ENCODE measurements at places on chromosomes 7 and 10.

DNA sequence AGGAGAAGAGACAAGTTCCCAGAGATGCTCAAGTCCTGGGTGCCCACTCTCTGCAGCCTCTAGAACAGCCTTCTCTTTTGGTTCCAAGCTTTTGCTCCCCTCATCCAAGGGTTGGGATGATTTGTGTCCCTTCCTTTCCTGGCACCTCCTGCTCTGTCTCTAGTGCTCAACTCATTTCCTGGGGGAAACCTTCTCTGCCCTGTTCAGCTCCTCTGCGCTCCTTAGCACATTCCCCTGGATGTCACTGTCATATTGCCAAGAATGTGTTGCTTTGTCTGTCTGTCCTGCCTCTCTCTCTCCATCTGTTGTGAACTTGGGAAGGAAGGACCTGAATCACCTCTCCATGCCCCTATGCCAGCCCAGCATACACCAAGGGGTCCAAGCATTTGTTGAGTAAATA is 5.1 kb upstream of the LBX1 start:
- DNase-seq = no peak

- DNase-seq = no peak
Observed at GRCh38 chr7:50207686-50208255, 96.7 kb upstream of the IKZF1 start.

DNA sequence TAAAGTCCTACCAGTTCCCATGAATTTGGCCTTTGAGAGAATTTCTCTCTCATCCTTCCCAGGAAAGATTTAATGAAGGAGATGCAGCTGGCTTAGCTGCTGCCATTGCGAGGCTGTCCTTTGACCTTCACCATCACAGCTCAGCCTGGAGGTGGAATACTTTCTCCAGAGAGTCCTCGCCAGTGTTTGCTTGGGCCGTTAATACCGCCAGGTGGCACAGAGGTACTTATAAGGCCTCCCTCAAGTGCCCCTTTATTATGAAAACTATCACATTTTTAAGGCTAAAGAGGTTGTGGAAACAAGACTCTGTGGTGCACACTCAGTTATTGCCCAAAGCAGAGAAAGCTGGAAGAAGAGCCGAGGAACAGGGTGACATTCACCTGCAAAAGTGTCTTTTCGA is 330.6 kb downstream of the CCSER2 start:
- DNase-seq = no peak

DNA sequence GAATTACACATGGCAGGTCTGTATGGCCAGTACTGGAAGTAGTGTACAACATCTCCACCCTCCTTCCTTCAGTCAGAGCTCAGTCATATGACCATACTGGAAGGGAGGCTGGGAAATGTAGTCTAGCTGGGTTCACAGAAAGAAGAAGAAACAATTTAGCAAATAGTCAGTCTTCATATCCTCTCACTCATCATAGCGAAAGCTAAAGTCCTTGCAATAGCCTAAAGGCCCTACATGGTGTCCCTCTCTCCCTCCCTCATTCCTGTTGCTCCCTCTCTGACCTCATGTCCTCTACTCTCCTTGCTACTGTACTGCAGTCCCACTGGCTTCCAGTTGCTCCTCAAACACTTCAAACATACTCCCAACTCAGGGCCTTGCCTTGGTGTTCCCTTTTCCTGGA is 4.3 kb upstream of the CALU start:
- DNase-seq = no peak

GRCh38 chr10:4699950-4700730 is 125.9 kb upstream of the AKR1E2 start:
- DNase-seq = no peak

DNA sequence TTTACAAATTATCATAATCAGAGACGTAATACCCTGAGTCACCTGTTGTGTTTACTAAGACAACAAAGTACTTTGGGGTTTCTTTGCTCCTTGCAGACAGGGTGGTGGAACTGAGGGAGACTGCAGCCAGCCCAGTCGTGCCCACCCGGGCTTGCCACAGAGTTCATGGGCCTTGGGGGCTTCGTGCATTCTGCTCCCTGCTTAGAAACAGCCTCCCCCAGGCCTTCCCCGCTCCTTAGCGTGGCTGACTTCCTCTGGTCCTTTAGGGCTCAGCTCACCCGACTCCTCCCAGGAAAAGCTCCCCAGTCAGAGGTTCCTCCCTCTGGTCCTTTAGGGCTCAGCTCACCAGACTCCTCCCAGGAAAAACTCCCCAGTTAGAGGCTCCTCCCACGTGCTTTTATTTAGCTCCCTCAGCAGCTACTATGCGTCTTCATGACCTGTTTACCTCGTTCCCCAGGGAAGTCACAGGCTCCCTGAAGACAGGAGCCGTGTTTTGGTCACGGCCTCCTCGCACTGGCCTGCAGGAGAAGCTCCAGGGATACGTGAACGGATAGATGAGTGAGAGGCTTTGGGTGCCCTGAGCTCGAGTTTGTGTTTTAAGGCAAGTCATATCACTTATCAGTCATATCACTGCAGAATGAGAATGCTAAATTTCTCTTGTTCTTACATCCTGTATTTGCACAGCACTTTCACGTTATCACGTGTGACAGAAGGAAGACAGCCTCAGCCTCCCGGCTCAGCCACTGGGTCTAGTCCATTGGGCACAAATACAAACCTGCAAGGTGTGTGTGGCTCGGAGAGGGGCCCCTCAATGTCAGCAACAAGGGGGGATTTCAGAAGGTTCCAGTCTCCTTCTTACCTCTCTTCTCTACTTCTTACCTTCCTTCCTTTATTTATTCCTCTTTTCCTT is 52.7 kb upstream of the VIPR2 start:
- DNase-seq = no peak

GRCh38 chr7:33039903-33040292 is 22.7 kb downstream of the NT5C3A start:
- DNase-seq = no peak

GRCh38 chr7:24727154-24728120 is 29.8 kb downstream of the GSDME start:
- DNase-seq = no peak

DNA sequence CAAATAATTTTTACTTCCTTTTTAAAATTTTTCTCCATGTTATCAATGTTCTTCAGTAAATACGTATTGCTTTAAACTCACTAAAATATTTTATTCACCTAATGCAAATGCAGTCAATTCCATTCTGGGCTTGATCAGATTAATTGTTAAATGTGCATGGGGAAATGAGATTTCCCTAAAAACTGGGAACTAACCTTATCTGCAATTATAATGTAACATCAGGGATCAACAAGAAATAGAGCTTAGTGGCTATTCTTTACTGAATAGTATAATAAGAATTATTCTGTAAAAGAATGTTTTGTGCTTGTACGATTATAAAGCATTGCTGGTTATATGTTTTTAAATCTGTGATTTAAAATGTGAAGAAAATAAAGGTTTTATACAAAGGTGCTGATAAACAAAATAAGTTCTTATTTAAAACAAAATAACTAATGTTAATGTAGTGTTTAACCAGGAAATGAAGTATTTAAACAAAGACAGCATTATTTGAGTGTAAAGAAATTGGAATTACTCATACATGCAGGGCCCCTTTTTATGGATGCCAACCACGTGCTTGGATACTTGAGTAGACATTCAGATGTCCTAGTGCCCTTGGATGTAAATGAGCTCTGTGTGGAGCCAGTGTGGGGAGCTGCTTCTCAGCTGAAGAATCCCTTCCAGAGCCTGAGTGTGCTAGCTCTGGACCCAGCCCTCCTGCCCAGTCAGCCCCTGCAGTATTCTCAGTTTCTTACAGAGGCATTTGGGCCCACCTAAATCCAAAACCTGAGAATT is 84.2 kb downstream of the REEP3 start:
- no peak for DNase-seq

DNA sequence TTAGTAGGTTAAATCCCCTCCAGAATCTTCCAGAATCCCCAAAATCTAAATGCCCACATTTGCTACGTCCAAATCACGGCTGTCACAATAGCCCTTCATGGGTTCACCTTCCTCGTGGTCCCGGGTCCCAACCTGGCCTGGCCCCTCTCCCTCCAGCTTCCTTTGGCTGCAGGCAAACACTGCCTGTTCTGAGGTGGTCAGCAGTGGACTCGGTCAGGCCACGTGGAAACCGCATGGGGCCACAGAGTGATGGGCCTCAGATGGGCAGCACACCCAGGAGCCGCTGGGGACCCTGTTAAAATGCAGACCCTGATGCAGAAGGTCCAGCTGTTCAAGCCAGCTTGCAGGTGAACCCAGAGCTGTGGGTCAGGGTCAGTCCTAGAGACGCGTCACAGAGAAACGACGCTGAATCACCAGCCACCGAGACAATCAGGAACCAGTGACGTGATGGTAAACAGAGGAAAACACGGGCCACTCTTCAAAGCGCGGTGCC is 588.6 kb downstream of the DNAJB6 start:
- DNase-seq = no peak

- DNase-seq = no peak
Observed at GRCh38 chr10:69745698-69746097, 56.0 kb upstream of the COL13A1 start.

GRCh38 chr10:79424221-79425073 is 21.0 kb downstream of the ZCCHC24 start:
- no peak for DNase-seq

DNA sequence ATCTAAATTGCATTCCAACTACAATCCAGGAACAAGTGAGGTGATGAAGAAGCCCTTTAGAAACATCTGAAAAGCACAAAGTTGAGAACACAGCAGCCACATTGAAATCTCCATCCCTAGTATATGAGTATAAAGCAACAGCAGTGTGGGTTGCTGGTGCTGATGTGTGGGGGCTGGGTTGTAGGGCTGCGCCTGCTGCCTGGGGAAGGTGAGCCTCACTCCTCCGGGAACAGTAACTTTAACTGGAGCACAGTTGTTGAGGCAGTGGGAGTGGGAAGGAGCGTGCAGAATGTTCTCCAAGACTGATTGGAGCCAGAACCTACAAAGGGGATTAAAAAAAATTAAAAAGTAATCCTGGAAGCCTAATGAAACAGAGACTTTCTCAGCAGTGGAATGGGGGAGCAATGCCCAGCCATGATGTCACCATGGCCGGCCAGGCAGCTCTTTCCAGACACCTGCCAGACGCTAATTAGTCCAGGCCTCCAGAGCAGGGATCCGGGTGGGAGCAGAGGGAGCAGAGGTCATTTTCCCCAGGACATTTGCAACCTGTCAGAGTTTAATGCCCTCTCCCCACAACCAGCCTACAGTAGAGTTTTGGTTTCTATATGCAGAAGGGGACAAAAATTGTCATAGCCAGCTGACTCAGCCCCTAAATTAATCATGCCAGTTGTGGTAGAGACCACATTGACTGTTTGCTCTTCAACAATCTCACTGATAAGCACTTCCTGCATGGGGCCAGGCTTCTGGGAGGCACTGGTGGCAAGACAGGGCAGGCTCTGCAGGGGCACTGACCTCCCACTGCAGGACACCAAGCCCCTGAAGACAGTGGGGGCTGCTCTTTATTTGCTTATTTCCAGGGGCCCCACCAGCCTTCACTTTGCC is 133.0 kb upstream of the ZNF32 start:
- no peak for DNase-seq

DNA sequence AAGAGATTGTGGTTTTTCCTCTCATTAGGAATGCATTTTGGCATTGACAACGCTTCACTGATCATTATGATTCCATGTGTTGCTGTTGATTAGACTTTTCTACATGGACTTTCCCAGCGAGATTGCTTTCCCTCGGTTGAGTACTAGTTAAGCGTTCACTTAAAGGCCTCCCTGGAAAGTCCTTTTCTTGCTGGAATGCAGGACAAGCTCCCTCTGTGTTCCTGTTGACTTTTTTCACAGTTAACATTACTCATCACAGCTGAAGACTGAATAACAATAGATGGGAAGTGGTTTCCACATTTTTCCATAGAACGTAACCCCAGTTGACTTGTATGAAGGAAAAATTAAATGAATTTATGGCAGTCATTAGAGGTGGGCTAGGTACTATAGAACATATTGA is 2.6 kb upstream of the CAV1 start:
- no peak for DNase-seq

DNA sequence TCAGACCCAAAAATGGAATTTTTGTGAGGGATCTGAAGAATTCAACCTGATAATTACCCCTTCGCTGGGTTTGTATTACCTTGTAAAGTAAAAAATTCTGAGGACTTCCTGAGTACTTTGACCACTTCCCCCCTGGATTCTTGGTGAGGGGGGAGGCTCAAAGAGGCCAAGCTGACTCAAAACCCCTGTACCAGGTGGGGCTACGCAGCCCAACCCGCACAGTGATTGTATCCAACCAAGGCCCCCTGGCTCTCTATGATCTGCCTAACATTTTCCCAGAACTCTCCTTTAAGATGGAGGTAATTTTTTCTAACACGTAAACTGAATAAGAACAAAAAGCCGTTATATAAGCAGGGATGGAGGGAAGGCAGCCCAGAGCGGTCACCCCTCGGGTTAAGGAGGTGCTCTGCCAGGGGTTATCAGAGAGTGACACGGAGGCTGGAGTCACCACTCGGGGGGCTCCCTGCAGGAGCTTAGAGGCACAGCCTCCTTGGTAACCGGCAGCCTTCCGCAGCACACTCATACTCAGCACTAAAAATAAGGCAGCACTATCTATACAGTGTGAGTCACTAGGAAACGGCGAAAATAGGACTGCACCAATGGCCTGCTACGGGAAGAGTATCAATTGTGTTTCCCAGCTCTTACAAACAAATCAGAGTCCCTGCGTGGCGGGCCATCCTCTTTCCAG is 255.4 kb downstream of the ELMO1 start:
- DNase-seq = no peak

- no peak for DNase-seq
Observed at GRCh38 chr7:20220921-20221547, 3.9 kb upstream of the MACC1 start.

GRCh38 chr10:75708060-75708459 is 276.6 kb downstream of the LRMDA start:
- DNase-seq = no peak

DNA sequence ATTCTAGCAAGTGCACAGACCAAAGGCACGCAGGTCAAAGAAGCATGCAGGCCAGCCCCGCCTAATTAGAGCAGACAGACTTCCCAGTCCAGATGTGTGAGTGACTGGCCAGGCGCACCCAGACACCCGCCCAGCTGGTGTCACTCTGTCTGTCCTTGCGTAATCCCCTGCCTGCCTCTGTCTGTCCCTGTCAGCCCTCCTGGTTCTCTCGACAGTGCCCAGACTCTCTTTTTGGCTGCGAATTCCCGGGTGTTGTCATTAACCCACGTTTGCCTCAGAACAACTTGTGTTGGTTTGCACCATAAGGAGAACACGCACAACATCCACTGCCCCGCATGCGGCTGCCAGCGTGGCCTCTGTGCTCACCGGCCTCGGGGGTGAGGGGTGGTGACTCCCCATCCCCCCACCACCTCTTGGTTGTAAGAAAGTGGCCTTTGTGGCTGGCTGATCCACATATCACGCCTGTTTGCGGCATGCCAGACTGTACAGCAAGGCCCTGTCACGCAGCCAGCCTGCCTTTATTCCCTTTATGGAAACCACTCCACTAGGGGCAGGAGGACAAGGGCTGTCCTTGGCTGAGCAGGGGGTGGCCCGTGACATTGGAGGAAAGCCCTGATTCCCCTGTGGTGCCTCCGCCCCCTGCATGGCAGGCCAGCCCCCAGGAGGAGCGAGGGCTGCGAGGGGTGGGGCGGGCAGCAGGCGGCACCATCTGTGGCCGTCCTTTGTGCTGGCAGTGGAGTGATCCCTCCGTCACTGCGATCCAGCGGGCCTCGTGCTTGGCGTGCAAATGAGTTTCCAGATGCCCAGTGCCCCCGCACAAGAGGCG is 72.8 kb upstream of the PPIF start:
- no peak for DNase-seq

Data from activated T-helper 1 cell treated with anti-CD3 and anti-CD28 coated beads, Interleukin-2, amount 50 U/mL, for 16 hours (primary cell).